ENCODE measurements at places on chromosomes 7 and 10. TPM values are rescaled to one million over a fixed set of nuclear protein-coding genes. Genes with fewer than 3 reads are reported as not detected.

GRCh38 chr7:114806590-114807162, 115.2 kb upstream of the MDFIC start:
- DNase-seq, result no peak

GRCh38 chr7:128274884-128275603, 34.0 kb downstream of the LEP start:
- no peak for DNase-seq

AMPH gene
- total RNA-seq, result 41.2 TPM

- DNase-seq, result no peak
These were observed 122.7 kb downstream of the RAPGEF5 start for GRCh38 chr7:22234227-22234626.

NPTX2 gene
- total RNA-seq, result 14.9 TPM

- DNase-seq, result no peak
These were observed 50.8 kb downstream of the C10orf120 start for GRCh38 chr10:122648599-122649428.

- no peak for DNase-seq
These were observed 55.8 kb downstream of the PRKG1 start for GRCh38 chr10:51129946-51130544.

SLC35G1 gene
- 5.7 TPM for total RNA-seq

- no peak for DNase-seq
These were observed 7.3 kb upstream of the GRIFIN start for GRCh38 chr7:2483494-2483893.

TCAF2 gene
- total RNA-seq, result 1.9 TPM

- no peak for DNase-seq
These were observed 552.2 kb upstream of the ANKRD30A start for GRCh38 chr10:36573246-36573645.

DNA sequence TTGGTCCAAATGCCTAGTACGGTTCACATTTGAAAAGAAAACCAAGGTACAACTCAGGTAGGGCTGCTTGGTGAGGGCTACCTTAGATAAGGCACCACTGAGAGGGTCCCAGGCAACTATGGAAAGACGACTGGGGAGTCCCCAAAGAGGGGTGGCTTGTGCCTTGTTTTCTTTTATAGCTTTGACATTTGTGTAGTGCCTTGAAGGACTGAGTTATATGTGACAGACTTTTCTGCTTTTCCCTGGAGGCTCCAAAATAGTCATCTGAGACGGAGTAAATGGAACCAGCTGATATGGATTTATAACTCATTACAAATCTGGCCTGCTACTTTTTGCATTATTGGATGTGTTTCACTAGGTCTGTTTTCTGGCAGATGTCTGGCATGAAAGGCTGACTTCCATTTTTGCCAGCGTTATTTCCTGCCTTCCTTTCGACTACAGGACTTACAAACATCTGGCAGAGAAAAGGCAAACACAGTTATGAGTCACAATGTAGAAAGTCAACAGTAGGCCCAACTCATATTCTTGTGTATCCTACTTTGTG, 88.2 kb upstream of the IMMP2L start:
- no peak for DNase-seq

- DNase-seq, result no peak
These were observed 52.6 kb upstream of the CAPZA2 start for GRCh38 chr7:116809636-116810266.

NEUROD6 gene
- total RNA-seq, result not detected

Data from omental fat pad (tissue), 4 donors.